Activated naive CD4-positive, alpha-beta T cell treated with anti-CD3 and anti-CD28 coated beads, Interleukin-2, amount 50 U/mL, for 16 hours (primary cell): ENCODE measurements at places on chromosomes 16 and 17.

- no peak for DNase-seq
Measured at GRCh38 chr17:958712-959451, 20.7 kb downstream of the NXN start.

- no peak for DNase-seq
Measured at GRCh38 chr17:34156401-34156740, 98.7 kb upstream of the CCL2 start.

DNA sequence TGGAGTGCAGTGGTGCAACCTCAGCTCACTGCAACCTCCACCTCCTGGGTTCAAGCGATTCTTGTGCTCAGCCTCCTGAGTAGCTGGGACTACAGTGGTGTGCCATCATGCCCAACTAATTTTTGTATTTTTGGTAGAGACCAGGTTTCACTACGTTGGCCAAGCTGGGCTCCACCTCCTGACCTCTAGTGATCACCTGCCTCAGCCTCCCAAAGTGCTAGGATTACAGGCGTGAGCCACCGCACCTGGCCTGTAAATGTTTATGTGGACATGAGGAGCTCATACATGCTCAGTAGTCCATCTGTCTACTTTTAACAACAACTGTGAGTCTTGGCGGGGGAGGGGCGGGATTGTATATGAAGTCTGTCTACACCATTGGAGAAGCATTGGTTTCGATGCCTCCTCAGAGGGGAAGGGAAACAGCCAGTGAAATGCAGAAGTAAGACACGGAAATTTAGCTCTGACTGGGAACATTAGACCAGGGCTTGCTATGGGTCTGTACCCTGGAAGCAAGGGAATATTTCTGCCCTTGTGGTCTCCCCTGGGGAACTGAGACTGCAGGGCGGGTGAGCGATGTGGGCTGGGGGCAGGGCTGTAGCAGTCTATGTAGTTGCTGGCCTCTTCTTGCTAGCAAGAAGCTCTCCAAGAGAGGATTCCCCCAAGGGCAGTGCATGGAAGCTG lies 9.3 kb downstream of the NUBP1 start:
- no peak for DNase-seq

- DNase-seq, result no peak
Measured at GRCh38 chr17:30413109-30413508, 34.4 kb downstream of the CPD start.

DNA sequence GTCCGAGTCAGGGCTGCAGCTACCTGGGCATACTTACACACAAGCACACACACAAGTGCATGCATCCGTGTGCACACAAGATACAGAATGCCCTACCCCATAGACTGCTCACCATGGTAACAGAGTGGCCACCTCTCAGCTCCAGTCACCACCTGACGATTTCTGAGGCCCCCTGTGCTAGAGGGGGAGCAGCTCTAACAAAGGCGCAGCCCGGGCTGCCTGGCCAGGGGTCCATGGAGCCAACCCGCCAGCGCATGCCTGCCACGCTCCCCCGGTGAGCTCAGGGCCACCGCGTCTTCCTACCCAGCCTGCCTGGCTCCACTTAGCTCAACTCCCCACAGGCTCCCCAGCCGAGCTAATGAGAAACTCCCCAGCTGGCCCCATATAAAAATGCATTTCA lies 75.5 kb downstream of the ZNF423 start:
- no peak for DNase-seq

DNA sequence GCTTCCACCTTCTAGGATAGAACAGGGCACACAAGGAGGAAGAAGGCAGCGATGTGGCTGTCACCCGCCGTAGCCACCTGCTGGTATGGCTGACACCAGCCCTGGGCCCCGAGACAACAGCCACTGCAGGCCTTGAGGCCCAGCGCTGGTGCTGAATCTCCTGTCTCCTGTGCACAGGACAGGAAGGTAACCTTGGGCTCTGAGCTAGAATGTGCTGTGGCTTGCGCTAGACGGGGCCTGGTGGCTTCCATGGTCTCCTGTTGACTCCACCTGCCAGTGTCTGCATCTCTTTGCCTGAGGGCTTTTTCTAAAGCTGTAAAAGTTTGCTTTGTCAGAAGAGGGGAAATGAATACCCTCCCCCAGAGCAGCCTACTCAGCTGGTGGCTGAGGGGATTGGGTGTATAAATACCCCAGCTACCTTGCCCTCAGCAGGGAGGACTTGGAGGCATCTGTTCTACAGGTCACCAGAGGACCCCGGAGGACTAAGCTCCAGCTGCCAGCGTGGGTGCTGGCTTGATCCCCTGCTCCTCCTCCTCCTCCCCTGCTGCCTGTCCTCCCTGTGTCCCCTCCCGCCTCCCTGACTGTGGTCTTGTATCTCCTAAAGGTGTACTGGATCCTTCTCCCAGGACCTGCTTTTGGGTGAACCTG lies 76.1 kb upstream of the SDK2 start:
- no peak for DNase-seq

GRCh38 chr16:1326391-1326790 lies 7.1 kb upstream of the BAIAP3 start:
- no peak for DNase-seq

- no peak for DNase-seq
Measured at GRCh38 chr16:3640207-3640606, 14.3 kb upstream of the DNASE1 start.

- DNase-seq, result no peak
Measured at GRCh38 chr16:66520406-66521170, 29.3 kb downstream of the TK2 start.

DNA sequence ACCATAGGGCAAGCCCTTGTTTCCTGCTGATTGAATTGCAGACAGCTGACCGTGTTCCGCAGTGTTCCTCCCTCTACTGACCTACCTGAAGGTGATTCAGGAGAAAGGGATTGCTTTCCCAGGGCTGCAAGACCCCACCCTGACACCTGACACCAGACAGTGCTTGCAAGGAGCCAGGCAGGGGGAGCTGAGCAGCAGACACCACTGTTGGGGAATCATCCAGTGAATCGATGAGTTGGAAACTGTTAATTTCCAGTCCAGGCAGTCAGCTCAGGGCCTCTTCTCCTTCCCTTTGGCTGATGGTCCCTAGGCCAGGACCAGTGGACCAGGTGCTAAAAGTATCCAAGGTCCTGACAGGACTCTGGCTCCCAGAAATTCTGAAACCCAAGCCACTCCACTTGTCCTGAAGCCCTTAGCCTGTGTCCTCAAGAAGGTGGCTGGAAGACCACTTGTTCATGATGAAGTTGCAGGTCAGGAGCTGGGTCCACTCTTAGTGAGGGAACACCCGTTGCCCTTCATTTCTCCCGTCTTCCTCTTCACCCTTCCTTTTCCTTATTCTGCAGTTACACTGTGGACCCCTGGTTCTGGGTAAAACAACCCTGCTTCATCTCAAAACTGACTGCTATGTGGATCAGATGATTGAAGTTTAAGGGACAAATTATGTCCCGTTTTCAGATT lies 9.5 kb upstream of the UNK start:
- DNase-seq, result no peak

- no peak for DNase-seq
Measured at GRCh38 chr16:49510654-49511305, 137.2 kb downstream of the C16orf78 start.

DNA sequence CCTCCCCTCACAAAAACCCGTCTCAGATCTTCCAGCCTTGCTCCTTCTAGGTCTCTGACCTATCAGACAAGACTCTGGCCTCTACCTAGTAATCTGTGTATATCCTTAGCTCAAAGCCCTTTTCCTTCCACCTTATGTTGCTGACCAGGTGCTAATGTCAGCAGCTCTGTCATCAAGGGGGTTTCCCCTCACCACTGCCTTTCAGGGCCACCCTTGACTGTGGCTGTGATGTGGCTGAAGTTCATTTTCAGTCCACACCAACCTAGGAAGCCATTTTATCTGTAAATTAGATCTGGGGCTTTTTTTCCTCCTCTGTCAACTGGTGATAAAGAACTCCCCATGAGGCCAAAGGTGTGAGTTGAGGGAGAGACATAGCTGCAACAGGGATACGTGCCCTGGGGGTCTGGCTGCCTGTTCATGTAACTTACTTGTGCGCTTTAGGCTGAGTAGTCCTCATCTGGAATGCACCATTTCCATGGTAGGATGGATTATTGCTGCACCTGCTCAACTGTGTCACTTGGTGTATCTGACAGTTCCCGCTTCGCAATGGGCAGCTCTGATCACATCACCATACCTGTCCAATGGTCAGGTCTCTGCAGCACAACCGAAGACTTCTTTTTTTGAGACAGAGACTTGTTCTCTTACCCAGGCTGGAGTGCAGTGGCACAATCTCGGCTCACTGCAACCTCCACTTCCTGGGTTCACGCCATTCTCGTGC lies 14.7 kb upstream of the RUNDC3A start:
- DNase-seq, result no peak

DNA sequence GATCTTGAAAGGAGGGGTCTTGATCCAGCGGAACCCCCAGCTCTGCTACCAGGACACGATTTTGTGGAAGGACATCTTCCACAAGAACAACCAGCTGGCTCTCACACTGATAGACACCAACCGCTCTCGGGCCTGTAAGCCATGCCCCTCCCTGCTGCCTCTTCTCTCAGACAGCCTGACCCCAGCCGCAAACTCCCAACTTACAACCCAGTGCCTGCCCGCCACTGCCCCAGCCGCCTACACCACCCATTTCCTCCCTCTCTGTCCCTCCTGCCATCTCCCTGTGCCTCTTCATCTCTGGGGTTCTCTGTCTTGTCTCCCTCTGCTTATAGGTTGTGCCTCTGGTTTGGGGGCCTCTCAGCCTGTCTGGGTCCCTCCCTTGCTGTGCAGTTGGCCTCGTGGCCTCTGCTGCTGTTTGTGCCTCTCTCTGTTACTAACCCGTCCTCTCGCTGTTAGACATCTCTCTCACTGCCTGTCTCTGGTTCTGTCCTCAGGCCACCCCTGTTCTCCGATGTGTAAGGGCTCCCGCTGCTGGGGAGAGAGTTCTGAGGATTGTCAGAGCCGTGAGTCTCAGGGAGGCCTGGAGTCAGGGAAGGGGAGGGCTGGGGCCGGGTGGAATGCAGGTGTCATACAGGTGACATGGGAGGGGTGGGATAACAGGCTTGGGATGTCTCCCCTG lies 9.6 kb downstream of the ERBB2 start:
- no peak for DNase-seq

DNA sequence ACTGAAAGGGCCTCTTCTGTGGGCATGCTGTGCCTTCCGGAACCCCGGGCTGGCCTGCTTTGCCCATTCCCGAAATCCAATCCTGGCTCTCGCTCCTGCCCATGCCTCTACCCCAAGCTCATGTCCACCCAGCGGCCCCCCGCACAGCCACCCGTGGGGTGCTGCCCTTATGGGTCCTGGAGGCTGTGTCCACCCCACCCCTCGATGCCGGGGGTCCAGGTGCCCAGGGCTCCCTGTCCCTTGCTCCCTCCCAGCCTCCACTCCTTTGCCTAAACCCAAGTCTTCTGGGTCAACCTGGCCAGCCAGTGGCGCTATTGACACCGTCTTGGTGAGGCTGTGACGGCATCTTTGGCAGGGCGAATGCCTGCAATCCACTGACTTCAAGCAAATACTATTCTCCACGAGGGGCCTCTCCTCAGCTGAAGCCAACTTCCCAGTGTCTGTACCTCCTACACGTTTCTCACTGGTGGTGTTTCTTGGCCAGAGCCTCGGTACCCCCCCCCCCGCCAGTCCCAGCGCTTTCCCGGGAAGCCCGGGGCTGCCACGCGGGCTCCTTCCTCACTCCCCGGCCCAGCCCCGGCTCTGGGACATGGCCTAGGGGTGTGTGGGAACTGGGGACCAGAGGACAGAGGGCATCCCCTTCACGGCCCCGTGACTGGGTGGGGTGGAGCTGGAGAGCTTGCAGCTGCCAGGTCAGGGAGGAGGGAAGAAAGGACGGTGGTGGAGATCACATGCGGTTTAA lies 12.2 kb upstream of the DUS1L start:
- no peak for DNase-seq

DNA sequence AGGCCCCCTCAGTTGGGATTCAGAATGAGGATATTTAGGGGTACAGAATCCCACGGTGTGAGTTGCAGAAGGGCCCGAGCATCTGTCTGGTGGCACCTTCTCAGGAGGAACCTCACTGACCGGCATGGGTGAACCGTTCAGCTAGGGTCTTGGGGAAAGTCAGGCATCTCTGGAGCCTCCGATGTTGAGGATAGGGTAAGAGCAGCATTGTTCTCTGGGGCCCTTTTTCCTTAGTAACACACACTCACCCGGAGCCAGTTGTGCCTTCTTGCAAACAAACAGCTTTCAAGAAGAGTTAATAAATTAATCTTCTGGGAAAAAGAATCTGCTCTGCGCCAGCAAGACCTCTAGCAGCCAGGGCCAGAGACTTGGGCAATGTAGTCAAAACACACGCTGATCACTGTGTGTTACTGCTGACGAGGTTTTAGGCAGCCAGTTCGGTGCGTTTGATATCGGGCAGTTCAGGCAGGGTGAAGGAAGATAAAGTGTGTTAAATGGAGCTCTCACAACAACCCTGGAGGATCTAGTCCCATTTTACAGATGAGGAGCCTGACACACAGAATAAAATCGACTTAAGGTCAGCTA lies 48.9 kb downstream of the MSI2 start:
- DNase-seq, result no peak

- no peak for DNase-seq
Measured at GRCh38 chr17:5759501-5759925, 175.2 kb upstream of the NLRP1 start.

DNA sequence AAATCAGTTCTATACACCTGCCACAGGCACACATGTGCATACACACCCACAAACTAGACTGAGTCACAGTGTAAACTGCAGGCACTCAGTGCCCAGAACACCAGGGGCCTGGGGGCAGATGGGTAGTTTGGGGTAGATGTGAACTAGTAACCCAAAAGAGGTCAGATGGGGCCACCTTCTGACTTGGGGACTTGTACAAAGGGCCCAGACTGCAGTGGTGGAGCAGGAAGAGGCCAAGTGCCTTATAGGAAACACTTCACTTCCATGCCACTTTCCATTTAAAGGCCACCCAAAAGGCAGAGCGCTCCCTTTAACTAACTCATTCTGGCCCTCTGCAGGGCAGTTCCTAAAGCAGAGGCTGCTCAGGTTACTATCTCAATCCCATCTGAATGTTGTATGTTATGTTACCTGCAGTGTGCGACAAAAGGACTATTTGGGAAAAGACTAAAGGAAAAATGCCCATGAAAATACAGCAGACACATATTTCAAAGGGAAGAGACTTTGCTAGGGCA lies 27.8 kb upstream of the ERN1 start:
- DNase-seq, result no peak

GRCh38 chr17:15946611-15947120 lies 1.7 kb downstream of the ADORA2B start:
- no peak for DNase-seq

- no peak for DNase-seq
Measured at GRCh38 chr16:745739-746138, 4.9 kb upstream of the CIAO3 start.

- no peak for DNase-seq
Measured at GRCh38 chr16:87634411-87634810, 32.1 kb downstream of the JPH3 start.
